ENCODE measurements at places on chromosomes 7 and 10.

DNA sequence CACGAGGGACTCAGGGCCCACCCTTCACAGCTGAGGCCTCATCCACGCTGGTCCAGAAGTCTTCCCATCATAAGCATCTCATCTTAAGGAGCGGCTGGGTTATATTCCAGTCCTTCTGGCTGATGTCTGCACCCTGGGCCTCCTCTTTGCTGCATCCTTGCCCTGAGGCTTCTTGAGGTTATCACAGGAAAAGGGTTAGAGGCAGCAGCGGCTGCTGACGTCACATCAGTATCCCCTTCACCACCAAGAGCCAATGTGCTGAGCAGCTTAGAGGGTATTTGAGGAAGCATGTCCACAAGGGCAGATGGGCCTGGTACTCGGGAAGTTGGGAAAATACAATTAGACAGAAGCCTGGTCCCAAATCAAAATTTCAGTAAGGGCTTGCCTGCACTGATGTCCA, 125.1 kb downstream of the PLXNA4 start:
- no peak for DNase-seq

- no peak for DNase-seq
Observed at GRCh38 chr7:82044497-82045080, 274.7 kb upstream of the HGF start.

DNA sequence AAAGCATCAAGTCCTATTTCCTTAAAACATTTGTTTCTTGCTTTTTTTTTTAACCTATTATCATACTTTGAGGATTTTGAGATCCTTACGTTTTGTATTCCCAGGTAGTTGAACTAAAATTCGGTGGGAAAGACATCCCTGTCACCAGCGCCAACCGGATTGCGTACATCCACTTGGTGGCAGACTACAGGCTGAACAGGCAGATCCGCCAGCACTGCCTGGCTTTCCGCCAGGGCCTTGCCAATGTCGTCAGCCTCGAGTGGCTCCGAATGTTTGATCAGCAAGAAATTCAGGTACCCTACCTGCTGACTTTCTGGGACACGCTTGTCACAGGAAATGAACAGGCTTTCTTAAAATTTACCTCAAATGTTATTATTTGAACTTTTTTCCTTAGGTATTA, 83.0 kb upstream of the DNAJB6 start:
- DNase-seq, result no peak

DNA sequence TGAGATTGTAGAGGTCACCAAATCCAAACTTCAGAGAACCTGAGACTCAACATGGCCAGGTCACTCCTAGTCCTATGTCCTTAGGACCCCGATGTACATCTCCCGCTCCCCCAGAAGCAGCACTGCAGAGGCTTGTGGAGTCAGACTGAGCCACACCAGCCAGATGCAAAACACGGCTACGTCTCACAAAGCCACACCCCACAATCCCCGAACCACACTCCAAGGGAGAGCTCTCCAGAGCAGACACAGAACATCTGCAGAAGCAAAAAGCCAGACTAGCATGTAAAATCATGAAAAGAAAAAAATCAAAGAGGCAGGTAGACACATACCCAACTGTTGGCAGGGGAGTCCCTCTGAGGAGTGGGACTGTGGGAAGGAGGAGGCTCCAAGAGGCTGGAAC, 104.9 kb downstream of the CTBP2 start:
- no peak for DNase-seq

- no peak for DNase-seq
Observed at GRCh38 chr10:69650589-69651261, 20.7 kb downstream of the FAM241B start.

GRCh38 chr7:97798046-97799019, 66.4 kb downstream of the TAC1 start:
- no peak for DNase-seq

- no peak for DNase-seq
Observed at GRCh38 chr7:23175938-23176337, 5.9 kb upstream of the NUP42 start.

- no peak for DNase-seq
Observed at GRCh38 chr7:130143986-130144311, 61.3 kb downstream of the TMEM209 start.
